Stimulated activated naive CD4-positive, alpha-beta T cell (primary cell): ENCODE measurements at places on chromosomes 6 and 20.
A peak's percentile ranks its signal among the peaks of the same experiment; 100 is the strongest.

- DNase-seq: no peak
These were observed 720.7 kb upstream of the ADGRB3 start for GRCh38 chr6:67914419-67914818.

DNA sequence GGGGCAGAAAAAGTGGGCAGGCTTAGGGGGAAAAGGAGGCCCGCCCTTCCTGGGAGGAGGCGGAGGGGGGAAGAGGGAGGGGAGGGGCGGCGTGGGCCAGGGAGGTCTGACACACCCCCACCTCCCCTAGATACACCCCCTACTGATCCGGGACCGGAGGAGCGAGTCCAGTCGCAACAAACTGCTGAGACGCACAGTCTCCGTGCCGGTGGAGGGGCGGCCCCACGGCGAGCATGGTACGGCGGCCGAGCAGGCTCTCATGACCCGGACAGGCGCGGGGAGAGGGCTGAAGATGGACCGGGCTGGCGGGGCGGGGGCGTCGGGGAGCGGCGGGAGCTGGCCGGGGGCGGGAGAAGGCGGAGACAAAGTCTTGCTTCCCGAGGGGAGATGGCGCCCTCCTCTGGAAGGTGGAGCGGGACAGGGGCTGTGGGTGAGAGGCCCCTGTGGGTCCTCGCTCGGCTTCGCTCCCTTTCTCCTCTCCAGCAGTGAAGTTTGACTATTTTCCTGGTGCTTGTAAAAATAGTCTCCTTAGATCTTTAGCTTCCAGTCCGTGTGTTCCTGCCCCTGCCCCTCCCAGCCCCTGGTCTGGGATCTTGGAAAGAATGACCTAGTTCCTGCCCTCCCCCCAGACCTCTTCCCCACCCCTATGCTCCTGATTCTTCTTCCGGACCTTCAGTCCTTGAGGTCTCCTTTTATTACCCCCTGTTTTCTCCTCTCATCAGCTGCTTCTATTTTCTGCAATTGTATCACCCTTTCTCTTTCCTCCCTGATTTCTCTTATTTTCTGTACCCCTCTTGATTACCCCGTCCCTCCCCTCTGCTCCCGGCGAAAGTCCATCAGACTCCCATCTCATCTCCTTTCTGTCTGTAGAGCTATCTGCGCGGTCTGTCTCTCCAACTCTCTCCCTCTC, 6.1 kb downstream of the SYNGAP1 start:
- peak; percentile 82 for DNase-seq

DNA sequence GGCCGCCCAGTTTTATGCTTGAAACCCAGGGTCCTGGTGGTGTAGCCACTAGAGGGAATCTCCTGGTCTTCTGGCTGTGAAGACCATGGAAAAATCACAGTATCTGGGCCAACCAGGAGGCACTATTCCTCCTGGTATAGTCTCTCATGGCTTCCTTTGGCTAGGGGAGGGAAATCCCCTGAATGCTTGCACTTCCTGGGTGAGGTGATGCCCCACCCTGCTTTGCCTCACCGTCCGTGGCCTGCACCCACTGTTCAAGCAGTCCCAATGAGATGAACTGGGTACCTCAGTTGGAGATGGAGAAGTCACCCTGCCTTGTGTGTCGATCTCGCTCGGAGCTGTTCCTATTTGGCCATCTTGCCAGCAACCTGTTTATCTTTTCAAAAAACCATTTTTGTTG, 10.1 kb upstream of the ZNF337 start:
- peak; percentile 14 for DNase-seq

- DNase-seq: no peak
These were observed 23.5 kb upstream of the HTR1E start for GRCh38 chr6:86913795-86914194.

DNA sequence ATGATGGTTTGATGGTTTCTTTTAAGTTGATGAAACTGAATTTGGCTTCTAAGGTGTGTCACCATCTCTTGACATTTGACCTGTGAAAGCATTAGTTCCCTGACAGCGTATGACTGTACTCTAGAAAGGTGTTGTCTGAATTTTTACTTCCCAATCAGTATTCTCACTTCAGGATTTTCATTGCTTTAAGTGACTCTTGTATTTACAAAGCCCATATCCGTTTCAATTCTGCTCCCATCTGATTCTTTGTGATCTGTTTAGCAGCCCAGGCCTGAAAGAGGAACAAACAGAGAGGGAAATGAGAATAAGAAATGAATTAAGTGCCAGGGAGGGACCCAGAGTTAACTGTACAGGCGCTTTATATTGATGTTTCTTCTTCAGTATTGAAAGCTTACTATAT, 73.7 kb downstream of the FARS2 start:
- no peak for DNase-seq

- DNase-seq: no peak
These were observed 50.2 kb downstream of the MCHR2 start for GRCh38 chr6:99943846-99944245.

GRCh38 chr20:46087161-46087560, 2.6 kb downstream of the NCOA5 start:
- no peak for DNase-seq

DNA sequence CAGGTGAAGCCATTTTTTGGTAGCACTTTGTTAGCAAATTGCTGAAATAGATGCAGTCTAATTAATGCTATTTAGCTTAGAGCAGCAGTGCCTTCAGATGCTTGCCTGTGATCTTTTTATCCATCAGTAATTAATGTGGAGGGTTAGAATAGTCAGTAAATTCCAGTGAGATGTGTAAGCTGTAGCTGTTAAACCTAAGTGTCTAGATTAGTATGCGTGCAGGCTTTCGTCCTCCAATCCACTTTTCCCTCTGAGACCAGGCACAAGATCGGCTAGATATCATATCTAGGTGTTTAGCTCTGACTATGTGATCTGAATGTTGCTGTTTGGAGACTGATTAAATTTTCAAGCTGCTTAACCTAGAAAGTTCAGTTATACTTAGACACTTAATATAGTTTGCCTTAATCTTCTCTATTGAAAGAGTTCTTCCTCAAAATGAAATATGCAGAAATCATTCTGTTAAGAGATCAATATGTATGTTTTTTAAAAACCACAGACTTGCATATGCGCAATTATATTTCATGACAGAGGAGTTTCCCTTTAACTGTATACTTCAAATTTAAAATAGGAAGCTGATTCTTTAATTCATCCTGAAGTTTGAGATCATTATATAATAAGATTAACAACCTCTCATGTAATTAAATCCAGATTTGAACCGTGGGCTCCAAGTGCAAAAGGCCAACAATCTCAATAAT, 41.2 kb downstream of the XRN2 start:
- DNase-seq: no peak

- DNase-seq: no peak
These were observed 183.9 kb downstream of the ERMARD start for GRCh38 chr6:169935348-169935718.

GRCh38 chr6:143821359-143821758, 21.8 kb upstream of the LTV1 start:
- DNase-seq: no peak

DNA sequence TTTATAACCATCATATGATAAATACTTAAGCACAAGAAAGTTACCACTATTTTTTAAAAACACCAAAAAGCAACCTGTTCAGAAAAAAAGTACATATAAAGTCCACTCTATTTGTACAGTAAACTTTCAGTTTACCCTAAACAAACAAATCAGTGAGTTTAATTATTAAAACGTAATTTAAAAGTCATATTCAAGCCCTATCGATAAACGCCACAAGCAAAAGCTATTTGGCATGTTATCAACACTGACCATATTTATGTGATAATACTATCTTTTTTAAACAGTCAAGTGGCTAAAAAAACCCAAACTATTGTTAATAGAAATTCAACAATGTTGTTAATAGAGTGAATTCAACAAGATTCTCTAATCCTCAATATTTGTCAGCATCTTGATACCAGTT, 1.9 kb downstream of the KATNA1 start:
- DNase-seq: no peak

DNA sequence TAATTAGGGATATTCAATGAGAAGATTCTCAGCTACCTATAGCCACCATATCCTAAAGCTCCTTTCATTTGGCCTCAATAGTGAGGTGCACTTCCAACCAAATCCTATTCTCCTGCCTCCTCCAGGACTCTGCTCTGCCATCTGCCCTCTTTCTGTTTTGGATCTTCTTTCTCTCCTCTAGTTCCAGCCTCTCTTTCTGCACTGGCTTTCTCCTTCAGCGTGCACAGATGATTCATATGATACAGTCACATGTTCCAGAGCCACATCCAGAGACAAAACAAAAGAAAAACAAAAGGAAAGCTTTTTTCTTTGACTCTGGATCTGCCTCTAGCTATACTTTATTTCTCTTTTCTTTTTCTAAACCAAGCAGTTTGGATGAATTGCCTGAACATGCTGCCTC, 531.9 kb upstream of the MAN1A1 start:
- DNase-seq: no peak

DNA sequence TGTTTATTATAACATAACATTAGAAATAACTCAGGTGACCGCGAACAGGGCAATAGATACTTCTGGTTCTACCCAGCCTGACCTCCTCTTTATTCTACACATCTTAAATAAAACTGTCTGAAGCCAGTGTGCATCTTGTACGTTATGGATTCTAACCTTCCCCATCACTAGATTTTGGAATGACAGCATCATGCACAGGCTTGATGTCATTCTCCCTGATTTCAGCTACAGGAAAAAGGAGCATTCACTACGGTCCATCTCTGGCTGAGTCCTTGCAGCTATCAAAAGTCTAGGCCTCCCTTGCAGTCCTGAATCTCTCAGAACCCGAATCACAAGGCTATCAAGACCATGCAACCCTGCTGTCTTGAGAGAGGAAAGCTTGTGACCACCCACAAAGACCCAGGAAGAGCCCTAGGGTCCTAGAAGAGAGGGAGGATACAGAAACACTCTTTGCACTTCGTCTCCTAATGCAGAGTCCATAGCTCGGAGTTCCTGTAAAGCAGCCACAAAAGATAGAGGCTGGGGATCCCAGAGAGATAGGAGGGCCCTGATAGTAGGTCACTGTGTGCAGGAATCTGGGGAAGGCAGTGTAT, 845 bp downstream of the HLA-DPA1 start:
- no peak for DNase-seq

DNA sequence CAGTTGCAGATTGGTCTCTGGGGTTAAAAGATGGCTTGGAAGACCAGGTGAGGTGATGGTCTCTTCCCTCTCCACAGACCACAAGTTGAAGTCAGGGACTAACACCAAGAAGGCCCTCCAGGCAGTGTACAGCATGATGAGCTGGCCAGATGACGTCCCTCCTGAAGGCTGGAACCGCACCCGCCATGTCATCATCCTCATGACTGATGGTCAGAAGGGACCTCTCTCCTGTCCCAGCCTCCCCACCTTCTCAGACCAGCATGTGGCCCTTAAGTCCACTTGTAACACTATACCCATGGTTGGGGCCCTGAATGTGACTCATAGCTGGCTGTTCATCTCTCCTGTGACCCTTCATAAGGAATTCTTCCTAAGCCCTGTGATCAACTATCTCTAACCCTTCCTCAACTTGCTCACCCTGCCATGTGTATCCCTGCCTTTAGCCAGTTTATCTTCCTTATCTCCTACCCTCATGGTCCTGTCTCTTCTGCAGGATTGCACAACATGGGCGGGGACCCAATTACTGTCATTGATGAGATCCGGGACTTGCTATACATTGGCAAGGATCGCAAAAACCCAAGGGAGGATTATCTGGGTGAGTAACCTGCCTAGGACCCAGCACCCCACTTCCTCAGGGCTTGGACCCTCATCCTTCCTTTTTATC, 3.0 kb downstream of the CFB start:
- no peak for DNase-seq

DNA sequence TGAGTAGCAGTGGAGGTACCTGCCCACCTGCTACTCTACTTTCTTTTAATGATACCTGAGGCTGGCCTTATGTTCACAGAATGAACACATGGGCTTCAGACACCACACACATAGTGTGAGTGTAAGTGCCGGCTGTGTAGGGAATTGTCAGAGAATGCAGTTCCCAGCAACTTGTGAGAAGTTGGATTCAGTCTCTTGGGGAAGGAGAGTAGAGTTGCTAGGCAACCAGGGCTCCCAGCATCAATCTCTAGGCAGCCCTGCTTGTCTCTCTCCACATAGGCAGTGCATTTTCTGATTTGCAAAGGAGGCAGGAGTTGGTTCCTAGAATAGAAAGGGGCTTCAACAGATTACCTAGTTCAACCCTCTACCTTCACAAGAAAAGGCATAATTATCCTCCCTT, 74.1 kb downstream of the BFSP1 start:
- no peak for DNase-seq

DNA sequence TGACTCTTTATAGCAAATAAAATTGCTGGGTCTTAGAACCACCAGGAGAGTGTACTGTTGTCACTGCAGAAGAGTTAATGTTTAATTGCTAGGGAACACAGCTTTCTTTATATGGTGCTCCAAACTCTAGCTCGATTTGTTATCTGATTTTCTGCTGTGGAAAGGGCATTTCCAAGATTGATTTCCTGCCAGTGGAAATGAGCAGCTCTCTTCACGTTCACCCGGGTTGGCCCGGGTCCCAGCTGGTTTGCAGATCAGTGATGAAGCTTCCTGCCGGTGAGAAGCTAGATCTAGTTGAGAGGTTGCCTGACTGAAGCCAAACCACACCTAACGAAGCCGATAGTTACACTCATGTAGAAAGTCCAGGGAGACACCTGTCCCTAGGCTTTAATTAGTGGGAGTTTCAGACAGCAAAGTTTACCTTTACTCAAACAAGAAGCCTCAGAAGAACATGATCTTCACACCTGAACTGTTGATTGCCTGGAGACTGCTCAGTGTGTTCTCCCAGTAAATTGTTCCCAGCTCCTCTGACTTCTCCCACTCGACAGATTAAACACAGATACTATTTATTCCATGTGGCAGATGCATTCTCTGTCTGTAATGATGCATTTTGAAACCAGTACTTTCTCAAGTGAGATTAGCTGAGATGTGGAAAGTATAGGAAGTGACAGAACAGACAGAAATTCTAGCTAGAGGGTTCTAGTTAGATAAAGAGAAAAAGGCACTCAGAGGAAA, 27.8 kb downstream of the PAQR8 start:
- peak; percentile 51 for DNase-seq
